ENCODE measurements at places on chromosomes 1 and 21.

DNA sequence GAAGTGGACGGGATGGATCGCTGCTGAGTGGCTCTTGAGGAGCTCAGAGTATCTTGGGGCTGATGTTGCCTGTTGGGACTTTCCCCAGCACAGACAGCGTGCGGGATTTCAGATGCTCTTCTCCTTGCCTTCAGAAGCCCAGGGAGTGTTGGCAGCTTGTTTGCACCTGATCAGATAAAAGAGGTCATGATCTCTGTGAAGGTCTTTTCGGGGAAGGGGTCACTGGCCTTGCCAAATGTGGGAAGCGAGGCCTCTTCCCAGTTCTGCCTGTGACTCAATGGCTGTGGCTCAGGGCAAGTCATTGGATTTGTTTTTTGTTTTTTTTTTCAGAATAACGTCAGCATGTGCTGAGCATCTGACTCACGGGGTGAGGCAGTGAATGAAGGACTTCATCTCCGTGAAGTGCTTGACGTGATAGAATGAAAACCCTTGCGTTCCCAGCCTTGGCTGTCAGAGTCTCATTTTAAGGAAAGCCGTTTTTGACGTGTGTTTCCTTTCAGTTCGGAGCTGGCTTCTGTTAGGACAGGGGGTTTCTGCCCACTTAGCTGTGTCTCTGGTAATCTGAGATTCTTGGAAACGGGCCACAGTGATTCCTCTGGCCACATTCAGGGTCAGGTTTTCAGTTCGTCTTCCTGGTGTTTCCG is 46.7 kb downstream of the GALNT2 start:
- DNase-seq = no peak

- no peak for DNase-seq
Observed at GRCh38 chr1:227790034-227790400, 25.5 kb upstream of the PRSS38 start.

DNA sequence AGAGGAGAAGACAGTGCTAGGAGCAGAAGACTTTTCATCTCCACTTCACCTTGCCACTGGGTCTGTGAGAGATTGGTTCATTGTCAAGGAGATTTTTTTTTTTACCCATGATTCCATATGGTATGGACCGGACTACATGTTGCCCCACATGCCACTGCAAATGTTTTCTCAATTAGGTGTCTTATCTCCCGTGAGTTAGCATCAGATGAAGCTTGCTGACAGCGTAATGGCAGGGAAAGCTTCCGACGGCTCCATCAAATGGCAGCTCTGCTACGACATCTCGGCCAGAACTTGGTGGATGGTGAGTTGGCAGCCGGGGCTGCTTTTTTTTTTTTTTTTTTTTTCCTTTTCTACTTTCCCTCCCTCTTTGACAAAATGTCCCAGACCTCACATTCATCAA is 217.2 kb upstream of the NFIA start:
- no peak for DNase-seq

- peak; percentile 41 for DNase-seq
Observed at GRCh38 chr1:22018583-22019559, 17.4 kb downstream of the CELA3A start.

GRCh38 chr1:94284476-94284875 is 47.1 kb upstream of the ARHGAP29 start:
- DNase-seq = no peak

- DNase-seq = no peak
Observed at GRCh38 chr1:116262995-116263385, 110.1 kb upstream of the ATP1A1 start.

DNA sequence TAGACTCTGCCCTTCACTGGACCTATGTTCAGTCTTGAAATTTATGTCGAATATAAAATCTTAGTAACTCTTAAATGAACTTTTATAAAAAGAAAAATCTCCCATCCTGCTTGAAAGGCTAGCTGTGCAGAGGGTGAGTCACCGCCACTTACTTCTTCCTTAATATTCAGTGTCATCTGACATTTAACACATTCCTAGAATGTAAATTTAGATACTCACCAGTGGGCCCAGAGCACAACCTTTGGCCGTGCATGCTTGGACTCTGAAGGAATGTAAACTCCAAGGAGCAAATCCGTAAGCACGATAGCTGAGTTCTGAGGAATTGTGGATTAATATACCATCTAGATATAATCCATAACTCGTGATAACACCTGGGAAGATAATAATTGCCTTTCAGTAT is 403.3 kb downstream of the KCTD3 start:
- DNase-seq = no peak

DNA sequence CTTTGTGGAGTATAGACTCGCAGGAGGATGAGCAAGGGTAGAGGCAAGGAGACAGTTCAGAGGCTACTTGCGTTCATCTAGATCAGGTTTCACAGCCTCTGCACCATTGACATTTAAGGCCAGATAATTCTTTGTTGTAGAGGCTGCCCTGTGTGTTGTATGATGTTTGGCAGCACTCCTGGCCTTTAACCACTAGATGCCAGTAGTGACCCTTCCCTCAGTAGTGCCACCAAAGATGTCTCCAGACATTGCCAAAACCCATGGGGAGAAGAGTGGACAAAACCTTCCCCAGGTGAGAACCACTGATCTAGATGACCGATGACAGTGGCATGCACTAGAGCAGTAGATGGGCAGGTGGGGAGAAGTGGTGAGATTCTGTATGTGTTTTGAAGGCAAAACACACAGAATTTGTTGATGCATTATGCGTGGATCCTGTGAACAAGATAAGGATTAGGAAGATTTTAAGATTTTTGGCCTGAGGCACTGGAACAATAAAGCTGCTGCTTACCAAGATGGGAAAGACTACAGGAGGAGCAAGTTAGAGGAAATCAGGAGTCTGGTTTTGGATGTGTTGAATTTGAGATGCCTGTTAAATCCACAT is 9.9 kb upstream of the COG2 start:
- DNase-seq = no peak

GRCh38 chr1:41892301-41892781 is 26.4 kb downstream of the HIVEP3 start:
- DNase-seq = no peak

DNA sequence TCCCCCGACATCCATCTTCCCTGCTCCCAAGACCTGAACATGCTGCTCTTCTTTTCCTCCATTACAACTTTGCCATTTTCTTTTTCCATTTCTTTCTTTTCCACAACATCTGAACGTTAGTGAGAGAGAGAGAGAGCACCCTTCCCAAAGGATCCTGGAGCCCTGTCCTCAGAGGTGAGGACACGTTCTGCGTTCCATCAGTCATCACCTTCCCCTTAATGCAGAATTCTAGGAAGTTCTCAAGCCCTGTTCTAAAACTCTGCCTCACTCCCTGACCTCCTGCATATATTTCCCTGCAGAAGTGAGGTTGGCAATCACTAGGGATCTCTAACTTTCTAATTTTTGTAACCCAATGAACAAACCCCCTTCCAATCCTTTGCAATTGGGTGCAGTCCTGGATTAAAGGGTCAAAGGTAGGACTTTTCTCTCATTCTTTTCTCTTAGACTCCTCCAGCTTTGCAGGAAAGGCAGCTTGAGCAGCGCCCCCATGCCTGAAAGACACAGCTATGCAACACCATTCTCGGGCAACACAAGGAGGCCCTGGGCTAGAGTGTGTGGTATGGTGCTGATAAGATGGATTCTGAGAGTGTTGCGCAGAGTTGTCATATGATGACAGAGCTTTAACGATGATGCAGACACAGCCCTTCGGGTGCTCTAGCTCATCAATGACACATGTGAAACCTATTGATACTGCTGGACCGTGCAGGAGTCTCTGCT is 59.2 kb upstream of the TNR start:
- no peak for DNase-seq

GRCh38 chr1:59532102-59532501 is 235.2 kb downstream of the FGGY start:
- no peak for DNase-seq

DNA sequence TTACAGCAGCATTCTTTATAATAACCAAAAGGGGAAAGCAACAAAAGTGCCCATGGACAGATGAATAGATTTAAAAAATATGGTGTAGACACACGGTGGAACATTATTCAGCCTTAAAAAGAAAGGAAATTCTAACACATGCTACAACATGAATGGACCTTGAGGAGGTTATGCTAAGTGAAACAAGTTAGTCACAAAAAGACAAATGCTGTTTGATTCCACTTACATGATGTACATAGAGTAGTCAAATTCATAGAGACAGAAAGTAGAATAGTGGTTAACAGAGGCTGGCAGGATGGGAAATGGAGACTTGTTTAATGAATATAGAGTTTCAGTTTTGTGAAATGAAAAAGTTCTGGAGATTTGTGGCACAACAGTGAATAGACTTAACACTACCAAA is 151.4 kb downstream of the CYYR1 start:
- DNase-seq = no peak

GRCh38 chr1:165259236-165259635 is 97.3 kb downstream of the LMX1A start:
- DNase-seq = no peak

DNA sequence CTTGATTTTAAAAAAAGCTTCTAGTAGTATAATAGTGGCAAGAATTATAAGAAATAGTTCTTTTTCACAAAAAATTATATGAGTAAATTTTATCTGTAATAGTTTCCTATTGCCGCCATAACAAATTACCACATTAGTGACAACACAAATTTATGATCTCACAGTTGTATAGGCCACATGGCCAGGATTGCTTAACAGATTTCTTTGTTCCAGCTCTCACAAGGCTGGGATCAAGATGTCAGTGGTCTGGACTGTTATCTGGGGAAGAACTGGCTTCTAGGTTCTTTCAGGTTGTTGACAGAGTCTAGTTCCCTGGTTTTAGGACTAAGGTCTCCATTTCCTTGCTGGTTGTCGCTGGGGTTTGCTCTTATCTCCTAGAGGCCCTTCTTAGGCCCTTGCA is 236.4 kb downstream of the USP25 start:
- DNase-seq = no peak

DNA sequence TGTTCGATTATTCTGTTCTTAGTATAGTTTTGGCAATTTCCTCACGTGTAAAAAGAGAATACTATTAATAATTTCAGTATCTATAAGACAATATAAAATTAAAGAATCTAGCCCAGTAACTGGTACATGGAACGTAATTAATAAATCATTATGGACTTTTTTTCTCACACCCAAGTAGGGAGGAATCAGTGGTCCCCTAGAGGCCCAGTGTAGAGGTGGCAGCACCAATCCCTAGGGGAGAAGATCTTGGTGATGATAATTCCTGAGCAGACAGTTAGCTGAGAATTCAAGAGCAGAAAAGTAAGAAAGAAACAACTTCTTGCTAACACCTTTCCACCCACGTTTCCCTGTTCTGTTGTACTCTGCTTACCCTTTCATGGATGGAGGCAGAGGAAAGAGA is 19.7 kb upstream of the SELE start:
- no peak for DNase-seq

GRCh38 chr1:24107462-24108138 is 4.3 kb downstream of the MYOM3 start:
- DNase-seq = no peak

Measured in activated T-helper 1 cell treated with Interleukin-2 at 50 U/mL for 16 hours (primary cell).